ENCODE measurements at places on chromosomes 11 and 22. TPM values are rescaled to one million over a fixed set of nuclear protein-coding genes. Genes with fewer than 3 reads are reported as not detected.

DNA sequence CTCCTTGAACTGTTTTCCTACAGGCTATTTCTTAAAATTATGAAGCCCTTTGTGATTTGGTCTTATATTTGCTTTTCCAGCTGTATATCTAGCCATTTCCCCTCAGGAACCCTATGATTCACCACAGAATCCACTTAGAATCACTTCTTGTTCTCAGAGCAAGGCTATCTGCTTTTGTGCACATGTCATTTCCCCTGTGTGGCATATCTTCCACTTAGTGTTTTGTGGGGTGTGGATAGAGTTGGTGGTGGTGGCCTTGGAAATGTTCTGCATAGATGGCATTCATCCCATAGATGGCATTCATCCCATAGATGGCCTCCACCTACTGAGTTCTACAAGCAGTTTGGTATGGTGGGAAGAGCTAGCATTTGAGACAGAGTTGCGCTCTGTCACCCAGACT is 44.7 kb downstream of the SWAP70 start:
- H3K4me3 ChIP-seq: no peak overlapping the region
- no peak overlapping the region for H3K27ac ChIP-seq
- no peak for DNase-seq
- no peaks in the 10 kb centered on the region for H3K27me3 ChIP-seq
- H3K4me1 ChIP-seq: no peaks in the 10 kb centered on the region

- no peaks in the 10 kb centered on the region for H3K36me3 ChIP-seq
- no peaks in the 10 kb centered on the region for H3K4me1 ChIP-seq
- no peak overlapping the region for H3K27ac ChIP-seq
- H3K27me3 ChIP-seq: no peaks in the 10 kb centered on the region
- DNase-seq: peak; percentile 48
Observed at GRCh38 chr22:27512283-27512761, 289.2 kb downstream of the MN1 start.

- peaks cover 2% of the 10 kb centered on the region for H3K4me1 ChIP-seq
- H3K27ac ChIP-seq: no peak overlapping the region
- H3K27me3 ChIP-seq: no peaks in the 10 kb centered on the region
- no peak for DNase-seq
- no peaks in the 10 kb centered on the region for H3K36me3 ChIP-seq
- H3K4me3 ChIP-seq: no peak overlapping the region
Observed at GRCh38 chr11:121035169-121035755, 11.4 kb downstream of the TBCEL start.

- no peaks in the 10 kb centered on the region for H3K36me3 ChIP-seq
- no peaks in the 10 kb centered on the region for H3K27me3 ChIP-seq
- H3K27ac ChIP-seq: no peak overlapping the region
Observed at GRCh38 chr11:91857179-91857578, 367.4 kb upstream of the FAT3 start.

GRCh38 chr22:37069319-37069718 is 17.8 kb downstream of the KCTD17 start:
- no peaks in the 10 kb centered on the region for H3K4me1 ChIP-seq
- H3K27ac ChIP-seq: no peak overlapping the region

GRCh38 chr11:35764417-35764816 is 101.8 kb downstream of the TRIM44 start:
- no peak for DNase-seq
- H3K4me1 ChIP-seq: peaks cover 24% of the 10 kb centered on the region
- H3K4me3 ChIP-seq: no peak overlapping the region
- no peaks in the 10 kb centered on the region for H3K27me3 ChIP-seq

GRCh38 chr11:108223348-108224149 is 682 bp downstream of the ATM start:
- peak overlapping the region; percentile 82 for H3K27ac ChIP-seq
- no peaks in the 10 kb centered on the region for H3K27me3 ChIP-seq
- H3K36me3 ChIP-seq: peaks cover 3% of the 10 kb centered on the region
- peak overlapping the region; percentile 98 for H3K4me3 ChIP-seq

DNA sequence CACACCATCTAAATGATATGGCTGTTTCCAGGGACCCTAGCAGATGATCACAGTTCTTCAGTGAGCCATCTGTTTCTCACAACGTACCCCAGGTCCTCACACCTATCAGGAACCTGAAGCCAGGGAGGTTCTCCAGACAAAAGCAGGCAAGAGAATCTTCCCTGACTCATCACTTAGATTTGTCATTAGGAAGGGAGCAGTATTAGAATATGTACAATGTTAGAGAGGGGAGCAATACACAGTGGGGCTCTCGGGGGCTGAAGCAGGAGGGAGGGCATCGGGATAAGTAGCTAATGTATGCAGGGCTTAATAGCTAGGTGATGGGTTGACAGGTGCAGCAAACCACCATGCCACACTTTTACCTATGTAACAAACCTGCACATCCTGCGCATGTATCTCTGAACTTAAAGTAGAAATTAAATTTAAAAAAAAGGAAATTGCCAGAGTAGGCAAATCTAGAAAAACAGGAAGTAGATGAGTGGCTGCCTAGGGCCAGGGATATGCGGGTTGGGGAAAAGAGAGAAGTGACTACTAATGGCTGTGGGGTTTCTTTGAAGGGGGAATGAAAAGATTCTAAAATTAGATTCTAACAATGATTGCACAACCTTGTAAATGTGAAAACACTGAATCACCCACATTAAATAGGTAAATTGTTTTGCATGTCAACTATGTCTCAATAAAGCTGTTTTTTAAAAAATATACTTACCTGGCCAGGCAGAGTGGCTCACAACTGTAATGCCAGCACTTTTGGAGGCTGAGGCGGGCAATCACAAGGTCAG is 14.4 kb downstream of the C22orf42 start:
- H3K27ac ChIP-seq: no peak overlapping the region
- no peaks in the 10 kb centered on the region for H3K4me1 ChIP-seq
- no peak for DNase-seq
- no peaks in the 10 kb centered on the region for H3K36me3 ChIP-seq
- H3K4me3 ChIP-seq: no peak overlapping the region

Gene RAB3IL1
- 14.6 TPM for total RNA-seq

Gene SSTR3
- 0.13 TPM for total RNA-seq

Gene TOMT
- not detected for total RNA-seq

Gene CCDC81
- total RNA-seq: 1.1 TPM

Gene SYCE3
- total RNA-seq: not detected

Measured in kidney (tissue), 22 donors.